Activated T-cell treated with anti-CD3 and anti-CD28 coated beads, Interleukin-2, amount 50 U/mL, for 24 hours (primary cell): ENCODE measurements at places on chromosomes 7 and 10.

- H3K27me3 ChIP-seq, result no peaks in the 10 kb centered on the region
- no peak overlapping the region for H3K4me3 ChIP-seq
- peaks cover 90% of the 10 kb centered on the region for H3K36me3 ChIP-seq
- no peak for DNase-seq
Measured at GRCh38 chr10:103882285-103883007, 27.1 kb upstream of the SH3PXD2A start.

GRCh38 chr7:55261386-55261770 is 103.8 kb upstream of the LANCL2 start:
- no peak overlapping the region for H3K27ac ChIP-seq
- H3K36me3 ChIP-seq, result no peaks in the 10 kb centered on the region
- no peak for DNase-seq
- H3K27me3 ChIP-seq, result peaks cover 30% of the 10 kb centered on the region

GRCh38 chr7:107972075-107972482 is 30.9 kb downstream of the LAMB1 start:
- no peak overlapping the region for H3K27ac ChIP-seq
- no peaks in the 10 kb centered on the region for H3K4me1 ChIP-seq
- H3K4me3 ChIP-seq, result no peak overlapping the region
- no peak for DNase-seq
- peaks cover 10% of the 10 kb centered on the region for H3K27me3 ChIP-seq

DNA sequence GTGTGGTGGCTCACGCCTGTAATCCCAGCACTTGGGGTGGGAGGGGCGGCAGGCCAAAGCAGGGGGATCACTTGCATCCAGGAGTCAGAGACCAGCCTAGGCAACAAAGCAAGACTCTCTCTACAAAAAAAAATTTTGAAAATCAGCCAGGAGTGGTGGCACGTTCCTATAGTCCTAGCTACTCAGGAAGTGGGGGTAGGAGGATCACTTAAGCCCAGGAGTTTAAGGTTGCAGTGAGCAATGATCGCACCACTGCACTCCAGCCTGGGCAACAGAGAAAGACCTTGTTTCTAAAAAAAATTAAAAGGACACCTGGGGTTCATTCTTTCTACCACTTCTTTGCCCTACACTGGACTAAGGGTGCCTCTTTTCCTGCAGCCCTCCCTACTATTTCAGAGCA is 15.1 kb downstream of the WAPL start:
- no peak overlapping the region for H3K4me3 ChIP-seq
- H3K36me3 ChIP-seq, result peaks cover 53% of the 10 kb centered on the region
- DNase-seq, result no peak
- peaks cover 40% of the 10 kb centered on the region for H3K4me1 ChIP-seq

DNA sequence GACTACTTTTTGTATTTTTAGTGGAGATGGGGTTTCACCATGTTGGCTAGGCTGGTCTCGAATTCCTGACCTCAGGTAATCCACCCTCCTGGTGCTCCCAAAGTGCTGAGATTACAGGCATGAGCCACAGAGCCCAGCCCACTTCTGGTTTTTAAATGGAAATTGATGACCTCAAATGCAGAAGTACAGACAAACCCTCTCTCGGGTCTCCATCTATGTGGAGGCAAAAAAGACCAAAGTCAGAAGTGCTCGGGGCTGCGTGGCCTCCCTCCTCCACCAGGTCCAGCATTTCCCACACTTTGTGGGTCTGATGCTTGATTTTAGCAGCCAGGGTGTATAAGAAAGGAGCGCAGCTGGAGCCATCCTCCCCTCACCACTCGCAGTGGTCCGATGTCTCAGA is 187.3 kb upstream of the AUTS2 start:
- peaks cover 5% of the 10 kb centered on the region for H3K4me1 ChIP-seq
- H3K36me3 ChIP-seq, result no peaks in the 10 kb centered on the region
- no peaks in the 10 kb centered on the region for H3K27me3 ChIP-seq
- H3K4me3 ChIP-seq, result no peak overlapping the region
- no peak for DNase-seq

GRCh38 chr7:144969787-144970186 is 133.9 kb upstream of the TPK1 start:
- peaks cover 3% of the 10 kb centered on the region for H3K27me3 ChIP-seq
- no peak overlapping the region for H3K4me3 ChIP-seq
- DNase-seq, result no peak
- no peaks in the 10 kb centered on the region for H3K4me1 ChIP-seq

DNA sequence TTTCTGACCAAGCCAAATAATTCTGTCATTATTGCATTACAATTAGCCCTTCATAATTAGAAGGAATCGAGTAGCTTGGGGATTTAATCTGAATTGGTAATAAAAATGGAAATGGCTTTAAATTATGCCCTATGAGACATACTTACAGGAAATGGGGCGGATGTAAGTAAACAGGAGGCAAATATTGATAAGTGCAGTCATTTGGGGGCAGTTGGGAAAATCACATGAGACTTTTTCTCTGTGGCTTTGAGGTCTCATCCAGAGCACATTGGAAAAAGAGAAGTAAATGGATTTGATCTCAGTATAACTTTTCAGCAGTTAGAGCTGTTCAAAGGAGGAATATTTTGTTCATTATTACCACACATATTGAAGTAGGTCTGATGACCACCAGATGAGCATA is 307.8 kb upstream of the POM121L12 start:
- no peaks in the 10 kb centered on the region for H3K36me3 ChIP-seq
- no peaks in the 10 kb centered on the region for H3K4me1 ChIP-seq
- no peak overlapping the region for H3K27ac ChIP-seq
- H3K27me3 ChIP-seq, result no peaks in the 10 kb centered on the region
- DNase-seq, result no peak
- no peak overlapping the region for H3K4me3 ChIP-seq

DNA sequence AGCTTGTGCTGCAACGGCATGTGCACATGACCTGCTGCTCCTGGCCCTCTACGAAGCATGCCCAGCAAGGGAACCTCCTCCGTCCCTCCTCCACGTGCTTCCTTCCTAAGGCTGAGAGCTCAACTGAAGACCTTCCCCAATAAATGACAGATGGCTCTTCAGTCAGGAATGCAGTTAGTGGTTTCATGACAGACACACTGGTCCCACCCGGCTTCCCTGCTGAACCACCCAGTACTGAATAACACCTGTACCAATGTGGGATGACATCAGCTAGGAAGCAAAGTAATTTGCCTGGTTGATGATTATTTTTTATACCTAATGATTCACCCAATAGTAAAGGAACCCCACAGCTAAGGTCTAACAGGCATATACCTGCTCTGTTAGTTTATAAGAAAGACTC is 69.1 kb downstream of the SCRN1 start:
- H3K4me3 ChIP-seq, result no peak overlapping the region
- H3K4me1 ChIP-seq, result peaks cover 9% of the 10 kb centered on the region

GRCh38 chr10:132964231-132964630 is 21.9 kb upstream of the CFAP46 start:
- peak; percentile 22 for DNase-seq
- H3K4me3 ChIP-seq, result no peak overlapping the region
- peaks cover 45% of the 10 kb centered on the region for H3K27me3 ChIP-seq

DNA sequence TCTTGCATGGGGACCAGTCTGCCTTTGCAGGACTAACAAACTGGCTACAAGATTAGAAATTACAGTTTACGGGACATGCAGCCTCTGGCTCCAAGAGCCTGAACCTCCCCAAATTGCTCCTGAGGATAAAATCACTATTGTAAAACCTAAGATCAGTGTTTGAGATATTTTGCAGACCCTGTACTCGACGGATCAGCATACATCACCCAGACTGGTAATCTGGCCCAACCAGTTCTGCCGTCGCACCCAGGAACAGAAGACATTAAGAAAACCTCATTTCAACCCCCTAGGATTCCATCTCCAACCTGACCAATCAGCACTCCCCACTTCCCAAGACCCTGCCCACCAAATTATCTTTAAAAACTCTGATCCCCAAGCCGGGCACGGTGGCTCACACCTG is 27.1 kb upstream of the DNMBP start:
- no peaks in the 10 kb centered on the region for H3K4me1 ChIP-seq
- peaks cover 24% of the 10 kb centered on the region for H3K27me3 ChIP-seq
- no peak for DNase-seq
- no peaks in the 10 kb centered on the region for H3K36me3 ChIP-seq

DNA sequence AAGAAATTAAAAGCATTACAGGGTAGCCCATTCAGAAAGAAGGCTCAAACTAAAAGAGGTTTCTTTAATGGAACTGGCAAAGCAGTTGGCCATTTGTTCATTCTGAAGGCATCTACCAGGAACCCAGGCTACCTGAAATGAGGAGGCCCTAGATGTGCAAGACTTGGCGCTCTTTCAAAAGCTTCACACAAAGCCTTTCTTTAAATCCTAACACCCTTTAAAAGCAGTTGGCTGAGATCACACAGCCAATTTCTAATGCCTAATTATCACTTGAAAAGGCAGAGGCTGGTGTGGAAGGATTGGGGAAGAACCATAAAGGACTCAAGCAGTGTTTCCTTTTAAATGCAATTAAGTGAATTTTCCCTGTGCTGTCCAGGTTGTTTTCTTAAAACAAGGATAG is 23.2 kb downstream of the PPP1R17 start:
- H3K36me3 ChIP-seq, result no peaks in the 10 kb centered on the region
- no peak overlapping the region for H3K4me3 ChIP-seq
- no peak overlapping the region for H3K27ac ChIP-seq
- no peaks in the 10 kb centered on the region for H3K27me3 ChIP-seq
- DNase-seq, result no peak

- H3K4me3 ChIP-seq, result no peak overlapping the region
- no peaks in the 10 kb centered on the region for H3K27me3 ChIP-seq
- H3K27ac ChIP-seq, result no peak overlapping the region
- no peak for DNase-seq
- peaks cover 55% of the 10 kb centered on the region for H3K4me1 ChIP-seq
Measured at GRCh38 chr7:24578052-24578451, 4.8 kb downstream of the PALS2 start.
